ENCODE measurements at places on chromosomes 7 and 10. TPM values are rescaled to one million over a fixed set of nuclear protein-coding genes. Genes with fewer than 3 reads are reported as not detected.

DNA sequence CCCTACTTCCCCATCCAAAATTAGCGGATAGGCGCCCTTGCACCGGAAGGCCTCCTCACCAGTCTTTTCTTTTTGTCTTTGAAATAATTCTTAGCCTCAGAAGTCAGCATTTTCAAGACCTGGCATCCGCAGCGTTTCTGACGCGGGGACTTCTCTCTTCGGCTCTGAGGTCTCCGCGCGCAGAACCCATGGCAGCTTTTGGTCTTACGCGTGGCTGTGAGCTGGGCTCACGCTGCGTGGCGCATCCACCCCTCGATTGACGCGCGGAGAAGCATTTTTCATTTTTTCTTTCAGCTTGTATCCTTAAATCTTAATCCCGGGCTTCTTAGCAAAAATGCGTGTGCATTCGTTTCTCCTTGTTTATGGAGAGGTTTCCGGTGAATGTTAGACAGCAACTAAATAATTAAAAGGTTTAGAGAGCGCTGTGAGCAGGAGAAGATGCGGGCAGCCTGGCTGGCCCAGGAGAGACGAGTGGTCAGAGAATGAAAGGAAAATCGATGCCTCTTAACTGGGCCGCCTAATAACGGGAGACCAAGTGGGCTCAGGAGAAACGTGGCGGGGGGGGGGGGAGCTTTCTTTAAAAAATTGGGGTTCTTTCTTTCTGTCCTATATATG is 2.0 kb upstream of the GATA3 start:
- H3K4me1 ChIP-seq, result peaks cover 50% of the 10 kb centered on the region
- no peaks in the 10 kb centered on the region for H3K36me3 ChIP-seq
- no peak for DNase-seq
- H3K27ac ChIP-seq, result peak overlapping the region; percentile 31

GRCh38 chr10:35126062-35126529 is 550 bp upstream of the CREM start:
- peaks cover 33% of the 10 kb centered on the region for H3K4me1 ChIP-seq
- H3K27ac ChIP-seq, result peak overlapping the region; percentile 98
- DNase-seq, result no peak

DNA sequence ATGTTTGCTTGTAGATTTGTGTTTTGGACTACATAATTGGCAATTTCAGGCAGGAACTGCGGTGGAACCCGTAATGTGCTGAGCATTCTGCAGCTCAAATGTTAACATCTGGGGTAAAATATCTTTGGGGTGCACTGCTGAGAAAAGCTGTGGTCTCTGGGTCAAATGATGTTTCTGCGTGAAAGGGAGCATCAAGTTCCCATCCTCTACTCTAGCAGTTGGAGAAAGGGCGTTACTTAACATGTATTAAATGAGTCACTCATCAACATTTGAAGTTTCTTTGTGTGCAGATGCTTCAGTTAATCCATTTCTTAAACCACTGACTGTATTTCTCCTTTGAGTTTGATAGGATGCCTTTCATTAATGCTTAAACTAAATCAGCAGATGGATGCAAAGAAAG is 273.1 kb upstream of the PITRM1 start:
- DNase-seq, result no peak
- no peaks in the 10 kb centered on the region for H3K27me3 ChIP-seq
- no peaks in the 10 kb centered on the region for H3K36me3 ChIP-seq
- H3K27ac ChIP-seq, result no peak overlapping the region
- H3K4me1 ChIP-seq, result peaks cover 15% of the 10 kb centered on the region
- H3K4me3 ChIP-seq, result no peak overlapping the region

DNA sequence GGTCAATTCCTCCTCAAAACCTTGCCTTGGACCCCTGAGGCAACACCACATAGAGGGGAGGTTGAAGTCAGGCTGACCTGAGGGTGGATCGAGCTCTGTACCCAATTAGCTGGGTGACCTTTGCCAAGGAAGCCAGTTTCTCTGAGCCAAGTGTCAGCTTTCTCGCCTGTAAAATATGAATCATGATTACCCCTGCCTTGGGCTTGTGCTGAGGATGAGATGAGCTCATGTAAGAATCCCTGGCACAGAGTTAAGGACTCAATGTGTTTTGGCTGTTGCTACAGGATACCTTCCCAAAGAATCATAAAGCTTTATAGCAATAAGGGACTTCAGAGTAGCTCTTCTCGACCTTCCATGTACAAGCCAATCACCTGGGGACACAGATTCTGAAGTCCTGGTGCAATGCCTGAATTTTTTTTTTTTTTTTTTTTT is 43.5 kb upstream of the CACUL1 start:
- no peaks in the 10 kb centered on the region for H3K4me1 ChIP-seq
- H3K27ac ChIP-seq, result no peak overlapping the region
- H3K4me3 ChIP-seq, result no peak overlapping the region
- H3K27me3 ChIP-seq, result peaks cover 2% of the 10 kb centered on the region

GRCh38 chr10:14566498-14566897 is 208.2 kb downstream of the FAM107B start:
- no peak for DNase-seq
- H3K27ac ChIP-seq, result no peak overlapping the region
- H3K4me1 ChIP-seq, result peaks cover 90% of the 10 kb centered on the region
- H3K4me3 ChIP-seq, result no peak overlapping the region
- no peaks in the 10 kb centered on the region for H3K27me3 ChIP-seq
- peaks cover 59% of the 10 kb centered on the region for H3K36me3 ChIP-seq

DNA sequence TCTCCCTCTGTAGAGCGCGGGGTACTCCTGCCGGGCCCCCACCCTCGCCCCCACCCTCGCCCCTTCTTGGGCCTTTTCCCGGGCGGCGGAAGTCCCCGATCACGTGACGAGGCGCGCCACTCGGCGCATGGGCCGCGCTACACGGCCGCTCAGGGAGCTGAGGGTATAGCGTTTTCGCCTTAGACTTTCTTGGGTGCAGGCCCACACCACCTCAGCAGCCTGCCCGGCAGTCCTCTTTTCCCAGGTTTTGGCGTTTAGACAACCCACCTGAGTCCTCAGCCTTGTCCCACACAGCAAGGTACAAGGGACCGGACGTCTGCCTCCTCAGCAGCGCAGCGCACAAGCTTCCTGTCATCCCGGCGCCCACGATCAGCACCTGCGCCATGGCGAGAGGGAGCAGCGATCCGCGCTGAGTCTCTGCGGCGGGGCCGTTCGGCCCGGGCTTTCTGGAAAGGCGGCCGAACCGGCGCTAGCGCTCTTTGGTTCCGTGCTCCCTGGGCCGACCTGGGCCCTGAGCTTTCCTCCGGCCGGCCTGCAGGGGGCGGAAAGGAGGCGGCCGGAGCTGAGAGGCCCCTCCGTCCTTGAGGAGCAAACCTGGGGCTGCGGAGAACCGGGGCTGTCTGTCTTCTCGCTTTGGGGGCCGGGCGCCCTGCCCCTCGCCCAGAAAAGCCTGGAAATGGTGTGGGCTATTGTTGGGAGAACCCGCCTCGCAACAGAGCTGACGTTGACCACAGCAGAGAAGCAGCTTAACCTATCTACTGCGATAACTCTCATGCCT is at the start of gene RNLS:
Gene RNLS (minus strand): TSS at position 513 of the 778 bp plus-strand sequence.
- no peaks in the 10 kb centered on the region for H3K27me3 ChIP-seq
- H3K4me3 ChIP-seq, result peak within 1 kb of the TSS; percentile 92
- peaks cover 3% of the 10 kb centered on the region for H3K36me3 ChIP-seq
- H3K4me1 ChIP-seq, result peaks cover 17% of the 10 kb centered on the region
- peak; percentile 72 for DNase-seq

GRCh38 chr7:151416112-151416940 is 6.5 kb upstream of the WDR86 start:
- H3K4me3 ChIP-seq, result no peak overlapping the region
- peaks cover 4% of the 10 kb centered on the region for H3K36me3 ChIP-seq
- DNase-seq, result no peak
- no peak overlapping the region for H3K27ac ChIP-seq
- peaks cover 42% of the 10 kb centered on the region for H3K27me3 ChIP-seq

DNA sequence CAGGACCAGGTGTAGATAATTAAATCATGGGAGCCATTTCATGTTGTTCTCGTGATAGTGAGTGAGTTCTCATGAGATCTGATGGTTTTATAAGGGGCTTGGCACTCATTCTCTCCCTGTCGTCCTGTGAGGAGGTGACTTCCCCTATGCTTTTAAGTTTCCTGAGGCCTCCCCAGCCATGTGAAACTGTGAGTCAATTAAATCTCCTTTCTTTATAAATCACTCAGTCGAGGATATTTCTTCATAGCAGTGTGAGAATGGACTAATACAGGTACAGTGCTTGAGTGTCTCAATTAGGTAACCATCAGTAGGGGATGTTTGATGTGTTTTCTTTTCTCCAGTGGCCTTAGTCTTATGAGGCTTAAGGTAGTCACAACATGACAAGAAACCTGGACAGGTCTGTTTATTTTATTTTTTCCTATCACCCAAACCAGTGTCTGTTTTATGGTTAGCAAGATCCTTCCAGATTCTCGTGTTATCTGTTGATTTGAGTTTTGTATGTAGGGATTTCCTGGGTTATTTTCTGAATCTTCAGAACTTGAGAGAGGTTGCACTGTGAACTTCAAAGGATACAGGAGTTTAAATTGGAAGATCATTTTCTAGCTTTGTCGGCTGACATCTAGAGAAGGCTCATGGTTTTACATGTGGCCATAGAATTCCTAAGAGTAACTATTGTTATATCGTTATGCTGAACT is 32.1 kb downstream of the UMAD1 start:
- DNase-seq, result no peak
- H3K36me3 ChIP-seq, result peaks cover 46% of the 10 kb centered on the region
- H3K4me3 ChIP-seq, result no peak overlapping the region
- H3K27me3 ChIP-seq, result no peaks in the 10 kb centered on the region
- H3K27ac ChIP-seq, result peak overlapping the region; percentile 25
- H3K4me1 ChIP-seq, result peaks cover 34% of the 10 kb centered on the region

DNA sequence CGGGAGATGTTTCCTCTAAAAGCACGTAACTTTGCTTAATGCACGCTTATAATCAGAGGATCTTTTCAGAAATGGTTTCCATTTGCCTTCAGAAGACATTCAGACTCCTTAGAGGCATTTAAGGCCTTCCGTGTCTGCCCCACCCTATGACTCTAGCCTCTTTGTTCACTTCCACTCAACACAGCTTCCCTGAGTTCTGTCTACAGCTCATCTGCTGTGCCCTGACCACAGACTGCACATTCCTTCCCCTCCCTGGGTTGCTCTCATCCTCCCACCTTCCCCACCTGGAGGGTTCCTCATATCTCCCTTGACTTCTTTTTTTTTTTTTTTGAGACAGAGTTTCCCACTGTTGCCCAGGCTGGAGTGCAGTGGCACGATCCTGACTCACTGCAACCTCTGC is 16.6 kb downstream of the FBH1 start:
- no peak overlapping the region for H3K4me3 ChIP-seq
- peaks cover 17% of the 10 kb centered on the region for H3K4me1 ChIP-seq
- no peak for DNase-seq
- no peaks in the 10 kb centered on the region for H3K27me3 ChIP-seq
- H3K27ac ChIP-seq, result no peak overlapping the region

DNA sequence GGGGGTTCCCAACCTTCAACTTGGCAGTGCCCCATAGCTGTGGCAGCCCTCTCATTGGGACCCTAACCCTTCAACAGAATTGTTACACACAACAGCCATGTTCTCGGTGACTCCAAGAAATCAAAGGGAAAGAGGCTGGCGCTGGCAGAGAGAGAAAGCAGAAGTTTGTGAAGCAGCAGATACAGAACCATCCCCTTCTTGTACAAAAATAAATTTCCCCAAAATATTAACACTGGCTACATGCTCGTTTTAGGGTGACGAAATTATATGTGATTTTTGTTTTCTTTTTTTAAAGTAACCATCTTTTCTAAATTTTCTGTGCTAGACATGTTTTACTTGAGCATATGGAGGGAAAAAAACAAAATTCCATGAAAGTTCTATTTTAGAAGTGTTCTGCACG is 45.2 kb upstream of the SAMD8 start:
- no peaks in the 10 kb centered on the region for H3K36me3 ChIP-seq
- no peak for DNase-seq
- no peaks in the 10 kb centered on the region for H3K27me3 ChIP-seq
- no peaks in the 10 kb centered on the region for H3K4me1 ChIP-seq
- no peak overlapping the region for H3K4me3 ChIP-seq
- no peak overlapping the region for H3K27ac ChIP-seq

- peak overlapping the region; percentile 95 for H3K4me3 ChIP-seq
- DNase-seq, result no peak
- no peaks in the 10 kb centered on the region for H3K27me3 ChIP-seq
- peaks cover 75% of the 10 kb centered on the region for H3K36me3 ChIP-seq
Observed at GRCh38 chr10:30436191-30436611, 2.2 kb downstream of the MAP3K8 start.

The ZNF862 gene
- 12.6 TPM for total RNA-seq

The KCND2 gene
- not detected for total RNA-seq

The RPEL1 gene
- not detected for total RNA-seq

The SLC26A5 gene
- total RNA-seq, result not detected

The PTN gene
- not detected for total RNA-seq

The ZNF853 gene
- 3.2 TPM for total RNA-seq

The NOS3 gene
- 0.22 TPM for total RNA-seq

The ANKRD22 gene
- not detected for total RNA-seq

The FAM180A gene
- not detected for total RNA-seq
